Hematopoietic multipotent progenitor cell treated with erythropoietin and hydrocortisone succinate and interleukin-3 and kit ligand, for 8 days (in vitro differentiated cells): ENCODE measurements at places on chromosomes 13 and 19.

- no peak for DNase-seq
These were observed 9.4 kb downstream of the PCDH20 start for GRCh38 chr13:61406275-61406674.

- peak; percentile 31 for DNase-seq
These were observed 39.4 kb downstream of the ZNF136 start for GRCh38 chr19:12202250-12202649.

DNA sequence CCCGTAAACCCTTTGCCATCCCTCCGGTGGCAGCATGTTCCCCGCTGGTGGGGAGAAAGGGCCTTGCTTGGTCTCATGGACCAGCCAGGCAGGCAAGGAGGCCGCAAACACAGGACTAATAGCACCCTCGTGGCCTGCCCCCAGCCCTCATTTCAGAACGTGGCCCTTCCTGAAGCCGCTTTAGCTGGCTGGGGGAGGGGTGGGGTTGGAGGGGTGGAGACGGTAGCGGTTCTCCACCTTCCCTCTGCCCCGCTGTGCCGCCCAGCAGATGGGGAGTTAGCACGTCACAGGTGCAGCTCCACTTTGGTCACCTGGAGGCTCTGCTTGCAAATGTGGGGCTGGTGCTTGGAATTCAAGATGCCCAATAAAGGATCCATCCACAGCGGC, 59.3 kb upstream of the URI1 start:
- DNase-seq, result no peak

GRCh38 chr19:46173886-46174480, 25.9 kb downstream of the IGFL2 start:
- DNase-seq, result no peak

GRCh38 chr13:21297447-21297846, 121.0 kb downstream of the MRPL57 start:
- peak; percentile 43 for DNase-seq

GRCh38 chr13:94415500-94416237, 63.8 kb downstream of the DCT start:
- DNase-seq, result no peak

GRCh38 chr13:25687471-25688225, 315.9 kb downstream of the ATP8A2 start:
- no peak for DNase-seq

- DNase-seq, result no peak
These were observed 617.5 kb upstream of the KLF12 start for GRCh38 chr13:74751739-74752138.

DNA sequence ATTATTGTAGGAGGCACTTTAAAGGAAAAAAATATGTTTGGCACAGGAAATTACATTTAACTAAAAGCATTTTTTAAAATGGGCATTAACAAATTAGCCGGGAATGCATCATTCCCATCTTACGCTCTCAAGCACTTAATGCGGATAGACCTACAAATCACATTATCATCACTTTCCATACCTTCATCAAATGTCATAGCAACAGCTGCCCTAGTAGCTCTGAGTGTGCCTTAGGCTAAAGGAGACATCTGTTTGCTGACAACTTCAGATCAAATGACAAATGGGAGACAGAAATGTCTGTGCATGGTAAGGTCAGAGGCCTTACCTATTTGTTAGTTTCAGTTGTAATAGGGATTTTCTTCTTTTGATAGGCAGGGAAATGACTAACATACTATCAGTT, 773.2 kb upstream of the SLC10A2 start:
- no peak for DNase-seq

GRCh38 chr13:105678072-105678471, 857.4 kb downstream of the EFNB2 start:
- no peak for DNase-seq

DNA sequence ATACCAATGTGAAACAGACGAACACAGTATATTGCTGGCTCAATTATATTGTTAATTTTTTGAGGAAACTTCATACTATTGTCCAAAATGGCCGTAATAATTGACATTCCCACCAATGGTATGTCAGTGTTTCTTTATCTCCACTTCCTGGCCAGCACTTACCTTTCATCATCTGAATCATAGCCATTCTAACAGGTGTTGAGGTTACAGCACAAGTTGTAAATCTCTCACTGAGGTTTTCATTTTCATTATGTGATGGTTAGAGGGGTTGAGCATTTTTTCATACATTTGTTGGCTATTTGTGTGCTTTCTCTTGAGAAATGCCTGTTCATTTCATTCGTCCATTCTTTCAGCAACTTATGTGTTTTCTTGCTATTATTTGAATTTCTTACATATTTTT, 824.0 kb downstream of the UQCRFS1 start:
- no peak for DNase-seq

- DNase-seq, result no peak
These were observed 30.8 kb upstream of the ZNRF4 start for GRCh38 chr19:5424192-5424973.
